GM03348 (cell line): ENCODE measurements at places on chromosomes 16 and 17.

DNA sequence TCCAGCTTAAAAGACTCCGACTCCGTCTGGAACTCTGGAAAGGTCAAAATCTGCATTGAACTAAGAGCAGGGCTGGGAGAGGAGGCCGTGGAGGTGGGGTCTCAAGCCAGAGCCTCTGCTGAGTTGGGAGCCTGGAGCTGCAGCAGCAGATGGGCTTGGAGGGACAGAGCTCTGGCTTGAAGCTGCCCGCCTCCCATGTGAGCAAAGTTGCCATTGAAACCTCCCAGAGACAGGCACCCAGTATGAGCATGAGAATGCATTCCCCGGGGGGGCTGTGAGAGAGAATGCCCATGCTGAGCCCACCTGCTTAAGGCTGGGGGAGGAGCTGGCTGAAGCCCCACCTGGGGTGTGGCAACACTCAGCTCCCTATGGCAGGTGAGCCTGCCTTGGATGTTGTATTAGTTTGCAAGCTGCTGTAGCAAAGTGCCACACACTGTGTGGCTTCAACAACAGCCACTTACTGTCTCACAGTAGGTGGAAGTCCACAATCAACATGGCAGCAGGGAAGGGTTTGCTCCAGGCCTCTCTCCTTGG, 9.6 kb downstream of the KIF19 start:
- DNase-seq, result no peak

GRCh38 chr17:81066072-81066471, 31.1 kb downstream of the BAIAP2 start:
- DNase-seq, result no peak

GRCh38 chr17:37131669-37132611, 183.2 kb downstream of the AATF start:
- DNase-seq, result no peak

- no peak for DNase-seq
Measured at GRCh38 chr16:71628810-71629209, 2.8 kb downstream of the MARVELD3 start.

DNA sequence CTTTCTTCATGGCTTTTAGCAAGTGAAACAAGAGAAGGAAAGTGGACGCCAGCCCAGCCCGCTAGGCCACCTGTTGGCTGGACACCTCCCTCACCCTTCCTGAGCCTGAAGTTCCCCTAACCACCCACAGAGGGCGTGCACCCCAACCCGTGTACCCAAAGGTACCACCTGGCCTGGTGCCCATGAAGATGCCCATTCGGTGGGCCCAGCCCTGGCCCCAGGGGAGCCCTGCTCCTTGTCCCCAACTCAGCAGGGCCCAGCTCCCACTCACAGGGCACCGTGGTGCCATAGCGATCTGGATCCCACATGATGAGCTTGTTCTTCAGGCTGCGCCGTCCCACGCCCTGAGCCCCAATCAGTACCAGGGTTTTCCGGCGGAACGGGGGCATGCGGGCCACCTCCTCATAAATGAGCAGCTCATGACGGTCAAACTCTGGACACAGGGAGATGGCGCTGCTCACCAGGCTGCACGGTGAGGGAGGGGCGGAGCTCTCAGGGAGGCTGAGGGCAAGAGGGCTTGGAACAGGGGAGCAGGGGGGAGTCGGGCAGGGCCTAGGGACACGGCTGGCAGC, 26.8 kb downstream of the MPP2 start:
- DNase-seq, result peak; percentile 48
